ENCODE measurements at places on chromosomes 6 and 20.

DNA sequence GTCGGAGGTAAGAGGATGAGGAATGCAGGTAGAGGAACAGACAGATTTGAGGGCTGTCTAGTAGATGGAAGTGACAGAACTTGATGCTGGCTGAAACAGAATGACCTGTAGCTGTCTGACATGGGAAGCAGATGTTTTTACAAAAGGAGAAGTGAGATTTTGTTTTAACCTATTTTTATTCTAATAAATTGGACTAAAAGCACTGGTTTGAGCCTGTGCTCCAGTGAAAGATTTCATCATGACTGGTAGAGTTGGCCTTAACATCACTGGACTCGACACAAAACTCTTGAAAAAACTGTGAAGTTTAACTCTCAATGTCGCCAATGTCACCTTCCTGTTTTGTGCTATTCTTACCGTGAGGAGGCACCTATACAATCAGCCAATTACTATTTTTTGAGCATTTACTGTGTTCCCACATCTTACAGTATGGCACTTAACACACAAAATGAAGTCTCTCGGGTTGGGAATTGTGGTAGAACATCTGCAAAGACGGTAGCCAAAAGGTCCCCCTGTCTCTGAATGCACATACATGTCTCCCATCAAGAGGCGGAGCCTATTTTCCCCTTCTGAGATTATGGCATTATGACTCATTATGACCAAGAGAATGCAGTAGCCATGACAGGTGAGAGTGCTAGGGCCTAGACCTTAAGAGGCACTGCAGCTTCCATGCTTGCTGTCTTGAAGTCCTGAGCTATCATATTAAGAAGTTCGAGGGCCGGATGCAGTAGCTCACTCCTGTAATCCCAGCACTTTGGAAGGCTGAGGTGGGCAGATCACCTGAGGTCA lies 93.2 kb downstream of the FOXF2 start:
- no peak for DNase-seq

- no peak for DNase-seq
Observed at GRCh38 chr6:152723398-152723797, 25.7 kb downstream of the MYCT1 start.

GRCh38 chr6:73395875-73396274 lies 1.2 kb downstream of the DDX43 start:
- no peak for DNase-seq

- DNase-seq: no peak
Observed at GRCh38 chr20:50302341-50303057, 111.9 kb downstream of the CEBPB start.

DNA sequence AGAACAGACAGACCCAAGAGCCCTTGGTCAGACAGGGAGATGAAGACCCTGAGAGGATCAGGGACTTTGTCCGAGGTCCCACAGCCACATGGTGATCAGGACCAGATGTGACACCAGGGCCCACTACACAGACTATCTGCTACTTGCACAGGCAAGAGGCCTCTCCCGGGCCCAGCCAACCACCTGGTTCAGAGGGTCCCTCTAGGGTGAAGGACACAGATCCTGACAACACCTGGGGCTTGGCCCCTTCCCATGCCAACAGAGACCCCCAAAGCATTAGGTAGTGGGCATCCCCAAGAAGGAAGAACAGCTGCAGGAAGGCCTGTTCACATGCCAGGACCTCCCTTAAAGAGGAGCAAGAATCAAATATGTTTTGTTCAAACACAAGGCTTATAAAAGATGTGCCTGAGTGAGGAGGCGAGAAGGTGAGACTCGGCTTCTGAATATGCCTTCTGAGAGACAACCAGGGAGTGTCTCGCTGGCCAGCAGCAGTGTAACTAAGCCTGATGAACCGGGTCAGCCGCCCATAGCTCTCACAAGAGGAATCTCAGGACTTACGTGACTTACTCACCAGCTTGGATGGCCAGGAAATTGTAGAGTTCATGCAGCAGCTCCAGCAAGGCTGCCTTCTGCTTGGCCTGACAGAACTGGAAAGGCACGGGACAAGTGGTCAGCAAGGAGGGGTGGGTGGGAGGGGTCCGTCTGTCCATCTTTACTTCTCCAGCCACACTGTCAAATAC lies 5.0 kb downstream of the LEMD2 start:
- DNase-seq: no peak

GRCh38 chr6:132768051-132768517 lies 10.4 kb upstream of the VNN2 start:
- no peak for DNase-seq

DNA sequence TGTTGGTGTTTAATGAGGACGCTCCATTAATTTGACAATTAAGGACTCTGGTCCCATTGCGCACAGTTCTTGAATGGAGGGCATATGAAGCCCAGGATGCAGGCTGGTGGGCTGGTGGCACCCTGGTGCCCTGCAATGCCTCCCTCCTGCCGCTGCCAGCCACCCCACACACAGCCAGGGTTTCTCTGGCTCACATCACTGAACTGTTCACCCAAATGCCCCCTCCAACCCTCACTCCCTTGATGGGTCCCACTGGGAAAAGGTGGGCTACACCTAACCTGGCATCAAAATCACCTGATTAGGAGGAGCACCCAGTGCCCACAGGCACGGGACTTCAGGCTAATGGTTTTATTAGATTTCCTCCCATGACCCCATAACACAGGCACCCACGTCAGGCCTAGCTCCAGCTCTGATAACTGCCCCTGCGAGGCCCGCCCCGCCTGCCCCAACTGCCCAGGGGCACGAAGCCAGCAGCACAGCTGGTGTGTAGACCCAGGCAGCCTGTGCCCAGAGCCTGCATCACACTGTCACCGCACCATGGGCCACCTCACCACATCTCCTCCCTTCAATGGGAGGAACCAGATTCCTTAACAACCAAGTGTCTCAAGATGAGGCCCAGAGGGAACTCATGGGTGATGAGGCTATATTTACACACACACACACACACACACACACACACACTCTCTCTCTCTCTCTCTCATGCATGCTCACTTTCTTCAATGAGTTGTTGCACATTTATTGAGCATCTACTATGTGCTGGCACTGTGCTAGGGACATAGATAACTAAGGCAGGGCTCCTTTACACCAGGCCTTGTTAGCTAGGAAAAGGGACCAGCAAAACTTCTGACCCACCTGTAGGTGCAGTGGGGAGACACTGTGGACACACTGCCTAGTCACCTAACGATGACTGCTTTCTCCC lies 107.3 kb downstream of the NOL4L start:
- no peak for DNase-seq

DNA sequence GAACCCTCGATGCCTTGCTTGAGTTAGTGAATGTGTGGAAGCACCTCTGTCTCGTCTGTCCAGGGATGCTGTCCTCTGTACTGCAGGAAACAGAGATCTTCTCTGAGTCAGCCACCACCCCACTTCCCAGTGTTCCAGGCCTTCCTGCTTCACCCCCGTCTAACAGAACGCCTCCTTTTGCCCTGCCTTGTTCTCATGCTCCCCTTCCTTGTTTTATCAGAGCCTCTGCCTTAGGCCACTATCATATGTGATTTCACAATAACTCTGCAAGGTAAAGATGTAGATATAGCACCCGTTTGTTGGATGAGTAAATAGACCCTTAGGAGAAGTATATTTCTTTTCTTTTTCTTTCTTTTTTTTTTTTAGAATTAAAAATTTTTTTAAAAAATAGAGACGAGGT lies 106.7 kb upstream of the CLDN20 start:
- no peak for DNase-seq

DNA sequence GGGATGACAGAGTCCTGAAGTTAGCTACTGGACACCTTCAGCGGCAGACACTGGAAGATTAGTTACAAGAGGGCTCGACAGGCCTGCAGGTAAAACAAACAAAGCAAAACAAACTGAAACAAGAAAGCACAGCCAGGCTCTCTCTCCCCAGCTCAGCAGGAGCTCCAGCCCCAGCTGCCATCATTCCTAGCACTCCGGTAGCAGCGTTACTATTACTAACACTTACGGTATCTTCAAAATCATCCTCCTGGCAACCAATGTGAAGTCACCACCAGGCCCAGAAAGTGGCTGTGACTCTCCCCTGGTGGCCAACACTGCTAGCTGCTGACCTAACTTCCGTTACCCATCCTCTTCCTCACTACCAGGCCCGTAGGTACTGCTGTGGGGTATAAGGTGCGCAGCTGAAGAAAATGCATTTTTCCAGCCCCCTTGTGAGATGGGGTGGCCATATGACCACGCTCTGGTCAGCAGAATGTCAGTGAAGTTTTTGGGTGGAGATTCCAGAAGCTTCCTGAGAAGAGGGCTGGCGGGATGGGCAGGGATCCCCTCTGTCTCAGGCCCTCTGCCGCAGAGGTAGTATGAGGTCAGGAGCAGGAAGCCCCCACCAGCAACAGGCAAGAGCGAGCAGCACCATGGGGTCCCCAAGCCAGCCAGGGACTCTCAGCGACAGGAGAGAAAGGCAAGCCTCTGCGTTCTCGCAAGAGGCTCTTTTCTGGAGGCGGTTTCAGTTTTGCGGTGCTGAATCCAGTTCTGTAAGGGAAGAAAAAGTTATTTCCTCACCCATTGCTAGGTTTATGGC lies 37.4 kb upstream of the TBXT start:
- no peak for DNase-seq

GRCh38 chr6:7021301-7021700 lies 86.5 kb upstream of the RREB1 start:
- no peak for DNase-seq

- no peak for DNase-seq
Observed at GRCh38 chr20:23142162-23143050, 56.3 kb upstream of the CD93 start.

- no peak for DNase-seq
Observed at GRCh38 chr20:49482173-49482572, 295 bp downstream of the KCNB1 start.

GRCh38 chr20:62031462-62032092 lies 34.1 kb downstream of the TAF4 start:
- no peak for DNase-seq

- DNase-seq: no peak
Observed at GRCh38 chr20:31872406-31872805, 2.0 kb downstream of the TTLL9 start.

GRCh38 chr6:66861007-66861541 lies 1154.0 kb upstream of the EYS start:
- no peak for DNase-seq

- DNase-seq: no peak
Observed at GRCh38 chr20:38162878-38163875, 1.9 kb downstream of the TGM2 start.
